ENCODE measurements at places on chromosomes 16 and 17. TPM values are rescaled to one million over a fixed set of nuclear protein-coding genes. Genes with fewer than 3 reads are reported as not detected.

DNA sequence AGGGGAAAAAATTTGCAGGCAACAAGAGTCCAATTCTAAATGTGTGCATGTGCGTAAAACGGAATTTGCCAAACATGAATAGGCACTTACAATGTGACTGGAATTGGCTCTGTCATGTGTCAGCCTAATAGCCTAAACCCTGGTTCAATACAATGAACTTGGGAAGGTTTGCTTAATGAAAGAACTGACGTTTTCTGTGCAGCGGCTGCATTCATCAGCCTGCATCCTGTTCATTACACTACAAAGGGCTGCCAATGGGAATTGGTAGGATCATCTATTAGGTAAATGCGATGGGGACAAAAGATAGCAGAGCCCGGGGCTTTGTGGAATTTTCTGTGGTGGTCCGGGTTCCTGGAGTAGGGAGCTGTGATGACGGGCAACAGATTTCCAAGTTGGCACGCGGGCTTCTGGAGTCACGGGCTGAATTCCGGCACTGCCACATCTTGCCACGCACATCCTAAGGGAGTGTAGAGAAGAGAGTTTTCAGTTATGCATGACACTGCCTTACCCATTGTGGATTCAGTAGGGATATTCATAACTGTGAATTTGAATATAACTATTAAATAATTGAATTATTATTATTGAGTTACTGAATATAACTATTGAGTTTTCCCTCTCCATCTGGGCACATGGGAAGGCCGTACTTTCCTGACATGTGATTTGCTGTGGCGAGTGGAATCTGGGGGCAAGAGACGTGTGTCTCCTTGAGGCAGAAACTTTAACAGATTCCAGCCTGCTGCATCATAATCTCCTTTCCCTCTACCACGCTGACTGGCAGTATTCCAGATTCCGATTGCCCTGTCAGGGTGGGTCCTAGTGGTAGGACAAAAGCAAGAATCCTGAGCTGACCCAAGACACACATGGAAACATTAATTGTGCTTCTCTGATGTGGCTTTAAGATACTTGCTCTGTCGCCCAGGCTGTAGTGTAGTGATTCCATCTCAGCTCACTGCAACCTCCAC is 565.6 kb downstream of the WWOX start:
- no peak for DNase-seq

DNA sequence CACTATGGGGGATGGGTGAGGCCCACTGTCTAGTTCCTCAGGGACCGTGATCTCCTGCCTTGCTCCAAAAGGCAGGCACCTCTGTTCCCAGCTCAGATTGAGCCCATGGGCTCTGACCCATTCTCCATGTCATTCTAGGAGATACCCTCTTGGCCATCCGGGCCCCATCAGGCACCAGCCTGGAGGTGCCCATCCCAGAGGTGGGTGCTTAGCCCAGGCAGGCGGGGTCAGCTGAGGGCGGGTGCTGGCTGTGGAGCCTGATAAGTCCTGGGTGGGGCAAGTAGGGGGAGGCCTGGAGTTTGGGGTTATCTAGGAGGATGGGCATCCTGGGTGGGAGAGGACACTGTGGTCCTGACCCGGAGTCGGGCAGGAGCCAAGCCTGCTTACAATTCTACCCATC is 2.3 kb downstream of the E2F4 start:
- no peak for DNase-seq

DNA sequence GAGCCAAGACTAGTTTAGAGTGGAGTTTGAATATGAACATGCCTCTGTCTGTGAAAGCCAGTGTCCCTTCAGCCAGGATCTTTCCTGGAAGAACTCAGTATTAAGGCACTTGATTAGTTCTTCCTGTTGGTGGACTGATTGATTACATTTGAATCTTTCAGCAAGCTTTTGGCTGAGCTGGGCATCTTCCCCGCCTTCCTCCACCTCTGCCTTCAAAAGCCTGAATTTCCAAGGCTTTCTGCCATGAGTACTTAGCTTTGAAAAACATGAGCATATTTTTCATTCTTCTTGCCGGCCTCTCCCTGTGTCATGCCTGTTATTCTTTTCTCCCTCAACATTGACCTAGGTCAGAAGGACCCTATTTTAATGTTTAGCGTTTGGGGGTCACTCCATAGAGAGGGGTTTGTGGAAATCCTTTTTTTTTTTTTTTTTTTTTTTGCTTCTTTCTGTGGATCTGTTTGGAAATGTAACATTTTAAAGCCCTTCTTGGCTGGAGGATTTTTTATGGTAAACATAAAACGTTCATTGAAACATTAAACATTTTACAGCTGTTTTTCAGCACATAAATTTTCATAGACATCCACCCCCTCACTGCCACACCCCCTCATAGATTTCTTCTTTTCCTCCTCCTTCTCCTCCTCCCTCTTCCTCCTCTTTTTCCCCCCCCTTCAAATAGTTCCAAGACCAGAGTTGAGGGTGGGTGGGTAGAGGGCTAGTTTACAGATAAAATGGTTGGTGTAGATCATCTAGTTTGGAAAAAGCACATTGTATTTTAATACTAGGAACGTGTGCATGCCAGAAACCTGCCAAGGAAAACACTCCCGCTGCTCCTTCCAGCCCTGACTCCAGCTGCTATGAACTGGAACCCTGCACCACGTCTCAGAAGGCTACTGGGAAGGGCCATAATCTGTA is 645.9 kb downstream of the WWOX start:
- DNase-seq = no peak

Gene ZNF469
- total RNA-seq = 10.5 TPM

Gene CDRT15L2
- not detected for total RNA-seq

Gene OR3A3
- not detected for total RNA-seq

Gene MRC2
- 53.0 TPM for total RNA-seq
